ENCODE measurements at places on chromosomes 12 and 14.

- no peak for DNase-seq
Measured at GRCh38 chr12:110050927-110051326, 2.6 kb upstream of the C12orf76 start.

- no peak for DNase-seq
Measured at GRCh38 chr12:48356041-48356768, 5.5 kb upstream of the ZNF641 start.

DNA sequence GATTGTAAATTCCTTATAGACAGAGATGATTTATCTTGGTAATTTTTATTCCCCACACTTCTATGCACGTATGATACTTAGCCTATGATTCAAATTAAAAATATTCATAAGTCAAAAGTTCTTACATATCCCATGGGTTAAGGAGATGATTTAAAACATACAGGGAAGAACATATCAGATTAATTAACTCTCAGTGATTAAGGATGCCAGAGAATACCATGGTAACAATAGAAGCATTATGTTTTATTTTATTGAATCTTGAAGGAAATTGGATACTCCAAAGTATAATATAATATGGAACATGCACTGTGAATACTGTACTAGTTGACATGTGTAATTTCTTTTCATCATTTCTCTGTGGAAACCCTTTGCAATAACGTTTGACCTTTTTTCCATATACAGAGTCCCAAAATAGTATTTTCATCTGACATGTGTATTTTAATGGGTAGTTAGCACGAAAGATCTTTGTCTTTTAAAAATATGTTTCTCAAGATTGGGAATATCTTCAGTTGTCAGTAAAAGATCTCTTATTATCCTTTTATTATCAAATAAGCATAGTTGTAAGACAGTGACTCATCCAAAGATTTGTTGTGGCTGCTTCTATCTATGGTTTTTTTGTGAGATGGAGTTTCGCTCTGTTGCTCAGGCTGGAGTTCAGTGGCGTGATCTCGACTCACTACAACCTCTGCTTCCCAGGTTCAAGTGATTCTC is 166.7 kb downstream of the RAD51B start:
- no peak for DNase-seq

GRCh38 chr12:19616781-19617180 is 177.5 kb downstream of the AEBP2 start:
- no peak for DNase-seq

DNA sequence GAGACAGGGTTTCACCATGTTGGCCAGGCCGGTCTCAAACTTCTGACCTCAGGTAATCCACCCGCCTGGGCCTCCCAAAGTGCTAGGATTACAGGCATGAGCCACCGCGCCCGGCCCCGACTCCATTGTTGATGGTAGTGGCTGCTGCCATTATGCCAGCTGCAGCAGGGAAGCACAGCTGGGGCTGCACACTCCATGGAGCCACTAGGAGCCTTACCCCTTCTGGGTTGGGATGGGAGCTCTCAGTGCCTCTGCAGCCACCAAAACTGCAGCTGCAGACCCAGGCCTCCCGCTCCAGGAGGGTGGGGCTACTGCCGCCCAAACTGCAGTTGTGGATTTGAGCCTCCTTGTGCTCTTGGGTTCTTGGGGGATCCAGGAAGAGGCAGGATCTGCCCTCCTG is 25.9 kb downstream of the TCHP start:
- DNase-seq: no peak

DNA sequence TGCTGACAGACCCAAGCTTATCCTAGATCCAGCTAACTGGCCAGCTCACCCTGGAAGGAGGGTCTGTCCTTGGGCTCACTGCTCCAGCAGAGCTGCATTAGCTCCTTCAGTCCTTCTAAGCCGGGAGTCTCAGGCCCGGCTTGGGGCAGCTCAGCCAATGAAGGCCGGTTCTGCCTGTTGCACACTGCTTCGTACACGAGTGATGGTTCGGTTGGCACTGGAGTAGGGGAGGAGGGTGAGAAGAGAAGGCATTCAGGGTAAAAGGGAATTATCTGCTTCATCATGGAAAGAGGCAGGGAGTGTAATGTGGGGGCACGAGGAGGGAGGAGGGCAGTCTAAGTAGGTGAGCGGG is 2.0 kb downstream of the RIPK3 start:
- no peak for DNase-seq

- no peak for DNase-seq
Measured at GRCh38 chr12:121711361-121712189, 977 bp upstream of the TMEM120B start.

DNA sequence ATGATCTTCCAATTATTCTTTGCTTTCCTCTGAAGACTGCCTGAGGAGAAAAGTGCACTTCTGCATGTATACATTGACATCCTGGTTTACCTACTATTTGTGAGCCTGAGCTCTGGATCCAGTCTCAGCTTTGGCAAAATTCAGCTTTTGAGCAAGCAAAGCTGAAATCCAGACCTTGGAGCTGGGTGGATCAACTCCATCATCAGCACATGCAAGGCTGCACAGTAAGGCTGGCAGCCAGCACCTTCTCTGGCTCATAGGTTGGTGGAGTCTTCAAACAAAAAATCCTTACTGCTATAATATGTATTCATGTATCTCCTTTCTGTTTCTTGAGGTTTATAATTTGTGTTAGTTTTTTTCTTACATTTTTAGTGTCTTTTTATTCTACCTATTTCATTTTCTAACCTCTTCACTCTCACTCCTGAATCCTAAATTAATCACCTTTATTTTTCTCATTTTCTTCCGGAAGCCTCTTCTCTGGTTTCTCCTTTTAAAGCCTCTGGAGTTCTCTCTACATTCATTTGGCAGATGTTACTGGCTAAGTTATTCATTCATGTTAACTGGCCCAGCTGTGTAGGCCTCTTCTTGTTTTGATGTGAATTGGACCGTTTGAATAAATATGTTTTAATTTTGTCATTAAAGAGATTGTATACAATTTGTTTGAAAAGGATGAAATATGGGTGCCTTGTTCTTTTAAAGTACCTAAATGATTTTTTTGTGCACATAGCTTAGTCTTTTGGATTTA is 224.8 kb downstream of the DACT1 start:
- DNase-seq: no peak

GRCh38 chr14:58863661-58864345 is 226.0 kb downstream of the DACT1 start:
- no peak for DNase-seq

- no peak for DNase-seq
Measured at GRCh38 chr12:25482625-25483024, 70.5 kb downstream of the LMNTD1 start.

DNA sequence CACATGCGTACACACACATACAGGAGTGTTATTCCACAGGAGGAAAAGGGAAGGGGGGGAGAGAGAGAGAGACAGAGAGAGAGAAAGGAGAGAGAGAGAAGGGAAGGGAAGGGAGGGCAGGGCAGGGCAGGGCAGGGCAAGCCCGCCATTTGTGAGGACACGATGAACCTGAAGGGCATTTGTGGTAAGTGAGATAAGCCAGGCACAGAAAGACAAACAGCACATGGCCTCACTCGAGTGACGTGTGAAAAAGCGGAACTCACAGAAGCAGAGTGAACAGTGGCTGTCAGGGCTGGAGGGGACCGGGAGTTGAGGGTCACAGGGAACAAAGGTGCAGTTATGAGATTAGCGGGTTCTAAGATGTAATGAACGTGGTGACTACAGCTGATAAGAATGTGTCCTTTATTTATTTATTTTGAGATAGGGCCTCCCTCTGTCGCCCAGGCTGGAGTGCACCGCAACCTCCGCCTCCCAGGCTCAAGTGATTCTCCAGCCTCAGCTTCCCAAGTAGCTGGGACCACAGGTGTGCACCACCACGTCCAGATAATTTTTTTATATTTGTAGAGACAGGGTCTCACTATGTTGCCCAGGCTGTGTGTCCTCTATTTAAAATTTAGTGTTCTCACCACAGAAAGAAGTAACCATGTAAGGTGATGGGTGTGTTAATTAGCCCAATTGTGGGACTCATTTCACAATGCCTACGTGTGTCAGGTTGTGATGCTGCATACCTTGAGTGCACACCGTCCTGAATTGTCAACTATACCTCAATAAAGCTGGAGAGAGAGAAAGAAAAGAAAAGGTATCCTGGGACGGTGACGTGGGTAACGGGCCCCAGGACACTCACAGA is 18.7 kb upstream of the FBRSL1 start:
- DNase-seq: no peak

GRCh38 chr14:20295067-20295466 is 10.7 kb downstream of the TTC5 start:
- no peak for DNase-seq

DNA sequence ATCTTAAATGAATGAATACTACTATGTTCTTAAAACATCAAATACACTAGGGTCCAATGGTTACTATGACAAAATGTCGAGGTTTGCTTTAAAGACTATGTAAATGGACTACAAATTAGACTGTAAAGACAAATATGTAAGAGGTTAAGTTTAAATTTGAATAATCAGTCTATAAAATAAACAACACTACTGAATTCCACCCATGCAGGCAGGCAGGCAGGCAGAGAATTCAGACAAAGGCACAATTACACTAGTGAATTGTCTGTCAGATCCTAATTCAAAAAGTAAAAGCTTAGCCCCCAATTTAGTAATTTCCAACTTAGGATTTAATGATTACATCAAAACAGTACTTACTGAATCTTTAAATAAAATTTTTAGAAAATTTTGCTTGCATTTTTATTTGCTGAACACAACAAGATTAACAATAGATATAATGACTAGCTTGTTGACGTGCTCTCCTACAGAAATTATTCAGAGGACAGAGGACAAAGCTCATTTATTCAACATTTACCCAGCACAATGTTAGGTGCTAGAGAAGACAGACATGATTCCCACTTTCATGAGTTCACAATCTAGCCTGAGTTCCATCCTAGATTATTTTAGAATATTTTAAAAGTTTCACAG is 97.4 kb downstream of the CDK17 start:
- DNase-seq: no peak

DNA sequence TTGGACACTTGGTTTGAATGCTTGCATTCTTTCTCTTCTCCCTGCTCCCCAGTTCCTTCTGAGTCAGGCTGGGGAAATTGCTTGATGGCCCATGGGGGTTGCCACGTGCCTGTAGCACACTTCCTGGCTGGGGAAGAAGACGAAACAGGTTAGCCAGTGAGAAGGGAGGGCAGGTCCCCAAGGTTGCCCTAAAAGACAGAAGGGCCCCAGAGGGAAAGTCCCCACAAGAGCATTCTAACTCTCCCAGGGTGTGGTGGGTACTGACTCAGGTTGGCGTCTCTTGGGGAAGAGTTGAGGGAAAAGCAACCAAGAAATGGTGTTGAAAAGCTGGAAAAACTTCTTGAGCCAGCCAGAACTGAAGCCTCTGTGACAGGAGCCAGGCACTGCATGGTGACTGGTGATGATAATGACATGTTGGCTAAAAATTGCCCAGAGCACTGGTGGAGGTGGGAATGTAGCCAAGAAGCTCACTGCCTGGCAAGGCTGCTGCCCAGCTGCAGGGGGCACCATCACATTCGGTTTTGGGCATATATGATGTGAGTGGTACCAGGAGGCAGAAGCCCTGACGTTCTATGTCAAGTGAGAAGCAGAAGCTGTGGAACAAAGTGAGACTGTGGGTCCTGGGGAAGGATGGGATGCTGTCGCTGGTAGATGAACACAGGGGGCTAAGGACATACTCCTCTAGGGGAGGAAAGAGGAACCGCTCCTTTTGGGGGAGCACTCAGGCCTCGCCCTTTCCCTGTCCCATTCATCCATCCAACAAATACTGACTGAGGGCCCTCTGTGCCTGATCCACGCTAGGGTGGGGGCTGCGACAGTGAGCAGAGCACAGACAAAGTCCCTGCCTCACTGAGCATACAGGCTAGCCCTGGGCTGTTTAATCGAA is 8.1 kb upstream of the RABGGTA start:
- DNase-seq: no peak

DNA sequence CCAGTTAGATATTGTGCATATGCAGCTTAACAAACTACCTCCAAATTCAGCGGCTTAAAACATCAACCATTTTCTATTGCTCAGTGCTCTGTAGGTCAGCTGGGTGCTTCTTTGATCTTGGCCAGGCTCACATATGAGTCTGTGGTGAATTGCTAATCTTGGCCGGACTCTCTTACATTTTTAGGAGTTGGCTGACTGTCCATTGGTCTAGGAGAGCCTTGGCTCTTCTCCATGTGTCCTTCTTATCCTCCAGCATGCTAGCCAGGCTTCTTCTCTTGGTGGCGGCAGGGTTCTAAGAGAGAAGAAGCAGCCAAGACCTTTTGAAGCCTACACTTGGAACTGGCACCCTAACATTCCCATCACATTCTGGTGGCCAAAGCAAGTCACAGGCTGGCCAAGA is 174.3 kb upstream of the PWP1 start:
- DNase-seq: no peak

DNA sequence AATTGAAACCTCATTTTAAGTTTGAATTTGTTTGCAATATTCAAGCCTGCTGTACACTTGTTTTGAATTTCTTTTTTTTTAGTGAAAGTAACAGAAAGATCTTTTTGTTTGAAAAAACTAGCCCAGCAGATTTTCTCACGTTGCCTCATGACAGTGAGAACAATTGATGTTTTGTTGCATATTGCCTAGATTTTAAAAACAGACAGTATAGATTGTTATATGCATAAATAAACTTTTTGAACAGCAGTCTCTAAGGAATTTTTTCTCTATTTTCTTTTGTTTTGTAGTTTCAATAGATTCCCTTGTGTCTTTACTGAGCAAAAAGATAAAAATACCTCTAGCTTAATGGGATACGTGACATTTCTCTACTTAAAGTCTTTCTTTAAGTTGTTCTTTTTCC is 15.4 kb downstream of the OR6C6 start:
- no peak for DNase-seq

GRCh38 chr14:23482823-23483148 is 13.3 kb downstream of the NGDN start:
- DNase-seq: no peak

DNA sequence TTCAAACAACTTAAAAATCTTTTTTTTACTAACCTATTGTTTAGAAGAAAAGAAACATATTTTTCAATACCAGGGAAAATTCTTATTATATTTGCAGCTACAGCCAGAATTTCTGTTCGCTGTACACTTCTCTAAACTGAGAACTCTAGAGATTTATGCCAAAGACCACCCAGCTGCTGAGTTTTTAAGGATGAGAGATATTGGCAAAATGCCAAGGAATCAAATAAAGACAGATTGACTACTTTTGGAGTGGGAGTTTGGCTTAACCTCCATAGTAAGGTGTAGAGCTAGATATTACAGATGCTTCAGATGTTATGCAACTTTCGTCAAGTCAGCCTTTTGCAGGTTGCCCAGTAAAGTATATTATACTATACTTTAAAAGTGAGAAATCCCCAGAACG is 71.8 kb downstream of the TTLL5 start:
- DNase-seq: no peak

GRCh38 chr12:12094481-12094880 is 23.7 kb downstream of the BCL2L14 start:
- no peak for DNase-seq

DNA sequence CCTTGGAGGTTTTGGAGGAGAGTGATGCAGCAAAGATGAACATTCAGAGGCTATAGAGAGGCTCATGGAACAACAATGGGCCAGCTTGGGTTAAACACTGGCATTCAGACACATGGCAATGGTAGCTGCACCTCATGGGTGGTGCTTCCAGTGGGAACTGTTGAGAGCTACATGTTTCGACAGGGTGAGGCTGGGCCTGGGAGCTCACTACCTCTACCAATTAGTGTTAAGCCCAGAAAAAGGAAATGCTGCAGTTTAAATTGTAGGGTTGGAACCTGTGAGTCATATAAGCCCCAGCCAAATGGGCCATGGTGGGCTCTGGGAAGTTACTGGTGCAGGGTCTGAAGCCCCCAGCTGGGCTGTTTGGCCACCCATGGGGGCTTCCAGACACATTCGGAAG is 279.7 kb downstream of the ZFP36L1 start:
- no peak for DNase-seq
